ENCODE measurements at places on chromosomes 5 and 9. TPM values are rescaled to one million over a fixed set of nuclear protein-coding genes. Genes with fewer than 3 reads are reported as not detected.

DNA sequence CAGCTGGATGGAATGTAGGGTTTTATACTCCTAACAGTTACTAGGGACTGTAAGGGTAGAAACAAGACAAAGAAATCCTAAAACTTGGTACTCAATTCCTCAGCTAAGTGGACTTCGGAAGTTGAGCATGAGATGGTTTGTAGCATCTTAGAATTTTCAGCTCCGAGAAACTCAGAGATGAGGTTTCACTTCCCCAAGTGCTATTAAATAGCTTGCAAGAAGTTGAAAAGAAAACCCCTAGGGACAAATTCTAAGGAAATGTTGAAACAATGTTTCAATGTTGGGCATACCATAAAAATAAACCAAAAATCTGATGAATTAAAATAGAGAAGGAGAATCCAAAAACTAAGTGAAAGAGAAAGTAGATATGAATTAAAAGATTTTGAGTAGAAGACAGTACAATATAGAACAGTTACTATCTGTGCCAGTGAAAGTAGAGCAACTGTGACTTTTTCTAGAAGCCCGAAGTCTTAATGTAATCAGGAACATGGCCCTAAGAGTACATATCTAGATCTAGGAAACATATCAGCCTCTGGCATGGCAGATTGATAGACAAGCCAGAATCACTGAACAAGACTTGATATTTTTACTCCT is 308.6 kb upstream of the RGMB start:
- no peak for DNase-seq

DNA sequence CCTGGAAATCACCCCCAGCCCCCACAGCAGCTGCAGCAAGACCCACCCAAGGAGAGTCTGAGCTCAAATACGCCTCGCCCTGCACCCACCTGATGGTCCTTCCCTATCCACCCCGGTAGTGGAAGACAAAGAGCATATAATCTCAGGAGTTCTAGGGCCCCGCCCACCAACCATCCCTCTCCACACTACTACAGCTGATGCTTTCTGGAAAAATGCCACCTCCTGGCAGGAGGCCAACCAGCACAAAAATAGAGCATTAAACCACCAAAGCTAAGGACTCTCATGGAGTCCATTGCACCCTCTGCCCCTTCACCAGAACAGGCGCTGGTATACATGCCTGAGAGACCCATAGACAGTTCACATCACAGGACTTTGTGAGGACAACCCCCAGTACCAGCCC is 22.5 kb upstream of the NIPSNAP3A start:
- DNase-seq, result no peak

DNA sequence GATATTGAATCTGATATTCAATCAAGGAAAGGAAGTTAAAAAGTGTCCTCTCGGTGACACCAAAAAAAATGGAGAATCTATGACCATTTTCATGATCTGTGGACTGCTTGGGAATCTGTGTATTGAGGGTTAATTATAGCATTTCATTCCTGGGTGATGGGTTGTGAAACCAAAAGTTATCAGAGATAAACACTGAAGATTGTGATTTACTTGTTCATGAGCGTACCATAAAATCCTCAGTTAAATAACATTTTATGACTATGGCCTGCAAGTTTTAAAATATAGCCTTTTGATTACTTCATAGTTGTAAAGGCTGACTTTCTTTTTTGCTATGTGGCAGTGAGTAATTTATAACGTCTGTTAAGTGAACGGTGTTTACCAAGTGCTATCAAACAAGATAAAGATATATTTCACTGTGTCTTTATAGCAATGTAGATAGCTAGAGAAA is 267.9 kb upstream of the SEMA6A start:
- no peak for DNase-seq

DNA sequence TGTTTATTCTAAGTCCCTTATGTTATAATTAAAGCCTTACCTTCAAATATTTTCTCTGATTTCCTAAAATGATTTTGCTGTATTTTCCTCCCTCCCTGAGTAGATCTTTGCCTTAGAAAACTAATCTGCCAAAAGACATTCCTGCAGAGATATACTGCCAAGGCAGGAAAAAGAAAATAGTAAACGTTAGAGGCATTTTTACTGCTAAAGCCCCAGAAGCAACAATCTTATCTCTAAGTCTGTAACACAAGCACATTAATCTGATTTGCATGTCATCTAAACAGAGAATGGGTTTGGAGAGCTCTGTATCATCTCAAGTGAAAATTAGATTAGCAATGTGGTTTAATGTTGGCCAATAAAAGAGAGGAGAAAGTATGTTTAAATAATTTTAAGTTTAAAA is 847.7 kb downstream of the MAT2B start:
- DNase-seq, result no peak

DNA sequence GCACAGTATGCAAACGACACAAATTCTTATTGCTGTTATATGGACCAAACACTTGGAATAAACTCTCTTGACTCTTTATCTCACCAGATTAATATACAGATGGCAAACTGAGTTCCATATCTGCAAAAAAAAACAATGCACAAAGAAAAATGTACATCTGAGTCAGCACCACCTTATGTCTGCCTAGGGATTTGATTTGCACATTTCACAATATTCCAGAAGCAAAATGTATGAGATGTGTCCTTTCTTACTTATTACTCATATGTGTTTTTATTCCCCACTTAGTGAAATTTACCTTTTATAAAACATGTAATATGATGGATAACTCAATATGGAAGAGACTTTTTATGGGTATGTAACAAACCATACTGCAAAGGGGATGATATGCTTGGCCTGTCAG is 236.9 kb downstream of the GLIS3 start:
- DNase-seq, result no peak

GRCh38 chr5:1104327-1105006 is 7.4 kb downstream of the SLC12A7 start:
- DNase-seq, result no peak

DNA sequence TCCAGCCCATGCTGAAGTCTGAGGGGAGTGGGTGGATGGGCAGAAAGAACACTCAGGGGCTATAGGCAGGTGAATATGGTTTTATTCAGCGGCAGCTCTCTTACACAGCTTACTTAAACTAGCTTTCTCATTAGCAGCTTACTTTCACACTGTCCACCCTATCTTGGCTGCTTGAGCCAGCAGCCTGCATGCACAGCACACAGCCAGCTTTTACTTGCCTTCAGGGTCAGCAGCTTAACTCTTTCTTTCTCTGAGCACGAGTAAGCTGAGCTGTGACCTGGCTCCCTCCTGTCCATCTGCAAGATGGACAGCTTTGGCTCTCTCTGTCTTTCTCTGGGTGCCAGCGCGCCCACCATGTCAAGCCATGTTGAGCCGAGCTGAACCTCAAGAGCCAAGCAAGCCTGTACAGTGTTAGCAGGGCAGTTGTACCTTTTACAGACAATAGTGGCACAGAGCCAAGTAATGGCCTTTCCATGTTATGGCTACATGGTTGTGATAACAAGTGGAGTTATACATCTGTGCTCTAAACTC is 1054.9 kb downstream of the PTPRD start:
- DNase-seq, result no peak

DNA sequence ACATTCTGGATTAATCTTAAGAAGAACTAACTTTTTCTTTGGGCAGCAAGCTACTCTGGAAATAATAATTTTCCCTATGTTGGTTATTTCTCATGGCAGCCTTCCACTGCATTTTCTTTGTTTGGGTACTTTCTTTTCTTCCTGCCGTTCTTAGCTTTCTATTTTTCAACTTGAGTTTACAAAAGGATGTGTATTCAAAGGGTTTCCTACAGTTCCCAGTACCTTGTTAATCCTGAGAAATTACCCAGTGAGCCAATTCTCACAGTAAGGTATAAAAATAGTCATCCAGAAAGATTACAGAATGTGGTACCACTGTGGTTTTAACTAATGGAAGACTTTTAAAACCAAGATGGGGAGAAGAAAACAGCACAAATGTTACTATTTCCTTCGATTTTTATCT is 20.2 kb downstream of the GPR21 start:
- no peak for DNase-seq

GRCh38 chr5:172498431-172499129 is 44.3 kb upstream of the SH3PXD2B start:
- DNase-seq, result no peak

GRCh38 chr5:169085212-169085611 is 215.7 kb downstream of the SLIT3 start:
- DNase-seq, result no peak

DNA sequence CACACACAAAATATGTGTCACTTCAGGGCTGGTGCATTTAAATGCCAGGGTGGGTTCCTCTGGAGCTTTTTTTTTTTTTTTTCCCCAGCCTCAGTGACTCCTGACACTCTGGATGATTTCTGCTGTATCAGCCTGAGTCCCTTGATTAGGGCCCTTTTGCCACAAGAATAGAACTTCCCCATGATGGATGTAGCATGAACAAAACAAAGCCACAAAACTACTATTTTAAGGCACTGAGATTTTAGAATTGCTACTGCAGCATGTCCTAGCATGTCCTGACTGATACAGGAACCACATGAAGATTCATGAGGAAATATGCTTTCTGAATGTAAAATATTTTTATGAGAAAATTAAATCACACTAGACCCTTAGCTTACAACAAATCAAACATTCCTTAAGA is 13.9 kb upstream of the ADGRD2 start:
- DNase-seq, result no peak

DNA sequence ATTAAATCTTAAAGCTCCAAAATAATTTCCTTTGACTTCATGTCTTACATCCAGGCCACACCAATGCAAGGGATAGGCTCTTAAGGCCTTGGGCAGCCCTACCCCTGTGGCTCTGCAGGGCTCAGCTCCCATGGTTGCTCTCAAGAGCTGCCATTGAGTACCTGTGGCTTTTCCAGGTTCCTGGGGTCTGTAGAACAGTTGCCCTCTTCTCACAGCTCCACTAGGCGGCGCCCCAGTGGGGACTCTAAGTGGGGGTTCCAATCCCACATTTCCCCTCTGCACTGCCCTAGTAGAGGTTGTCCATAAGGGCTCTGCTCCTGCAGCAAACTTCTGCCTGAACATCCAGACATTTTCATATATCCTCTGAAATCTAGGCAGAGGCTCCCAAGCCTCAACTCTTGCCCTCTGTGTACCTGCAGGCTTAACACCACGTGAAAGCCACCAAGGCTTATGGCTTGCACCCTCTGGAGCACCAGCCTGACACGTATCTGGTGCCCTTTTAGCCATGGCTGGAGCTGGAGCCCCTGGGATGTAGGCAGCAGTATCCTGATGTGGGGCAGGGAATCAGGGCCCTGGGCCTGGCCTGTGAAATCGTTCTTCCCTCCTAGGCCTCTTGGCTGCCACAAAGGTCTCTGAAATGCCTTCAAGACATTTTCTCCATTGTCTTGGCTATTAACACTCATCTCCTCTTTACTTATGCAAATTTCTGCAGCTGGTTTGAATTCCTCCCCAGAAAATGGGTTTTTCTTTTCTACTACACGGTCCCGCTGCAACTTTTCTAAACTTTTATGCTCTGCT is 185.1 kb downstream of the SMARCA2 start:
- no peak for DNase-seq

GRCh38 chr5:123835421-123835820 is 323.4 kb downstream of the CSNK1G3 start:
- no peak for DNase-seq

DNA sequence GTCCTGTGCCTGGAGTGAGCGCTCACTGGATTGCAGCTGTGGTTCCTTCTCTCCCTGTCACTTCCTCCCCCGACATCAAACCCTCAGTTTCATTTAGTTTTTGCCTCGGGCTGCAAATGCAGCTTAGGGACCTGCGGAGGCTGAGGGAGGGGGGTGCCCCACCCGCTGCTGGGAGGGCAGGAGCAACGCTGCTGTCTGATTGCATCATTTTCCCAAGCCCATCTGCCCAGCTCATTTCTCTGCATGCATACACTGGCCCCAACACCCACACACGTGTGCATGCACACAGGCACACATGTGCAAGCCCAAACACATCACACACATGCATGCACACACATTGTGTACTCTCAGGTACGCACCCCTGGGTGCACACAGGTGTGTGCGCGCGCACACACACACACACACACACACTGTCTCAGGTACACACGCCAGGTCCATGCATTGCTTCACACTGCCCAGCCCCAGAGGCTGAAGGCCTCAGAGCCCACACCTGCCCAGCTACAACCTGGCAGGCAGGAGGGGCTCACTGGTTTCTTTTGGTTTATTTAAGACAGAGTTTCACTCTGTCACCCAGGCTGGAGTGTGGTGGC is 3.4 kb downstream of the ASS1 start:
- DNase-seq, result peak; percentile 62

DNA sequence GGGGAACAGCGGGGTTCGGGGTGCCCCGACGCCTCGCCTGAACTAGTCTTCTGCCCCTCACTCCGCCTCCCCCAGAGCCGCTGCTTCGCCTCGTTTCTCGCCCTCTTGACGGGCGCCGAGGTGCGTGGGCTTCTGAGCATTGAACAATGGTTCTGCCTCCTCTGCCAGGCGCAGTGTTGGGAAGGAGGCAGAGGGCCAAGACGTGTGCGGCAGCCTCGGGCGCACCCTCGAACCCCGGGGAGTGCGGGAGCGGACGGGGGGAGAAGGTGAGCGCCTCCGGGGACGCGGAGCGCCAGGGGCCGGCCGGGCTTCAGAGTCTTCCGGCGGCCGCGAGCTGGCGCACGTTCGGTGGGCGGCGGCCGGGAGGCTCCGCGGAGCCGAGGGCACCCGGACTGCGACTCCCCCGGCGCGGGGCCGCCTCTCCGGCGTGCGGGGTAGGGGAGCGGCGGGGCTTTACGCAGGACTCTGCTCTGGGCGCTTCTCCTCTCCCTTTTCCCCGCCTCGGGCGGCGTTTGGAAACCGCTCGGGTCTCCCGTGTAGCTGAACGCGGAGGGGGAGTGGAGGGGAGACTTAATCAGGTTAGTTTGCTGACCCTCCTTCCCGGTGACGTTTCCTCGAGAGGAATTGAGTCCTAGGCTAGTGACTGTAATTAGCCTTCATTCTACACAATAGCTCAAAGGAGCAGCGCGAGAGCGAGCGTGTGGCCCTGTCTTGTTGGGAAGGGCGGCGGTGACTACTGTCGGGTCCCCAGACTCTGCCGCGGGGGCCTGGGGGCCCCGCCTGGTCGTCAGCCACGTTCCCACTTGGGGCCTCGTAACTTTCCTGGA is 1.1 kb downstream of the VLDLR start:
- peak; percentile 37 for DNase-seq

GRCh38 chr9:95854386-95855020 is 21.0 kb upstream of the ERCC6L2 start:
- DNase-seq, result no peak

DNA sequence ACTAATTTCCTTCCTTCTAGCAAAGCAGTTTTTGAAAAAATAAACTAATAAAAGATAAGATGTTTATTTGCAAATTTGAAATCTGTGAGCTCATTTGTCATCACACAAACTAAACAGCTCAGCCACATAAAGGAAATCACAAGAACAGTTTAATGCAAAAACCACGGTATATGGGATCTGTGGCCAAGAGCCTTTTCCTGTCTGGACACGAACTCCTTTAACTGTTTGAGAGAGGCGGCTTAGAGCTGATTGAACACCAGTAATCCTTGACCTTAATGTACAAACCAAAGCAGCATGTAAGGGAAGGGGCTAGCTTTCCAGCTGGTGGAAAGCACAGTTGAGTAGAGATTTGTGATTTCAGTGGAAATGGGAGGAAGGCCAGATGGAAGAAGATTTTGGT is 66.3 kb upstream of the SPINK5 start:
- no peak for DNase-seq

CORO2A gene
- total RNA-seq, result 18.9 TPM

LPAR1 gene
- total RNA-seq, result 20.3 TPM

CCNI2 gene
- not detected for total RNA-seq

MYMK gene
- not detected for total RNA-seq

MCC gene
- total RNA-seq, result not detected

DAB2IP gene
- total RNA-seq, result 26.0 TPM

C1QTNF2 gene
- not detected for total RNA-seq

ITK gene
- not detected for total RNA-seq

OR2S2 gene
- not detected for total RNA-seq

All from Caco-2 (cell line).